ENCODE measurements at places on chromosomes 3 and 15. TPM values are rescaled to one million over a fixed set of nuclear protein-coding genes. Genes with fewer than 3 reads are reported as not detected.

GUCA1C gene
- total RNA-seq = not detected

DNA sequence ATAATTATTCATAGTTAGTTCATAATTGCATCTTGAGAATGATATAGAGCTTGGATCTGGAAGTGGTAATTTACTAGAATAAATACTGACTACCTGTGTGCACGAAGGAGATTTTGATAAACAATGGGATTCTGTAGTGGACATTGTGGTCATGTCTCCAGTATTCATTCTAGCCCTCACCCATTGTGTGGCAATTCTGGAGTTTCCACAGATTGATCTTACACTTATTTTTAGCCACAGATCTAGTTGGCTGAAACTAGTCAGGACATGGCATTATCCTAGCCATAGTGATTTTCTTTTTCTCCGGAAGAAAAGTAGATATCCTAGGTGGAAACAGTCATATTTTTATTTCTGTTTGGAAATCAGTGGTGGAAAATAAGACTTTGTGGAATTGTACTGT is 833.1 kb downstream of the NAALADL2 start:
- no peaks in the 10 kb centered on the region for H3K27me3 ChIP-seq
- no peaks in the 10 kb centered on the region for H3K4me1 ChIP-seq
- H3K27ac ChIP-seq = no peak overlapping the region
- H3K36me3 ChIP-seq = no peaks in the 10 kb centered on the region
- H3K4me3 ChIP-seq = no peak overlapping the region

DNA sequence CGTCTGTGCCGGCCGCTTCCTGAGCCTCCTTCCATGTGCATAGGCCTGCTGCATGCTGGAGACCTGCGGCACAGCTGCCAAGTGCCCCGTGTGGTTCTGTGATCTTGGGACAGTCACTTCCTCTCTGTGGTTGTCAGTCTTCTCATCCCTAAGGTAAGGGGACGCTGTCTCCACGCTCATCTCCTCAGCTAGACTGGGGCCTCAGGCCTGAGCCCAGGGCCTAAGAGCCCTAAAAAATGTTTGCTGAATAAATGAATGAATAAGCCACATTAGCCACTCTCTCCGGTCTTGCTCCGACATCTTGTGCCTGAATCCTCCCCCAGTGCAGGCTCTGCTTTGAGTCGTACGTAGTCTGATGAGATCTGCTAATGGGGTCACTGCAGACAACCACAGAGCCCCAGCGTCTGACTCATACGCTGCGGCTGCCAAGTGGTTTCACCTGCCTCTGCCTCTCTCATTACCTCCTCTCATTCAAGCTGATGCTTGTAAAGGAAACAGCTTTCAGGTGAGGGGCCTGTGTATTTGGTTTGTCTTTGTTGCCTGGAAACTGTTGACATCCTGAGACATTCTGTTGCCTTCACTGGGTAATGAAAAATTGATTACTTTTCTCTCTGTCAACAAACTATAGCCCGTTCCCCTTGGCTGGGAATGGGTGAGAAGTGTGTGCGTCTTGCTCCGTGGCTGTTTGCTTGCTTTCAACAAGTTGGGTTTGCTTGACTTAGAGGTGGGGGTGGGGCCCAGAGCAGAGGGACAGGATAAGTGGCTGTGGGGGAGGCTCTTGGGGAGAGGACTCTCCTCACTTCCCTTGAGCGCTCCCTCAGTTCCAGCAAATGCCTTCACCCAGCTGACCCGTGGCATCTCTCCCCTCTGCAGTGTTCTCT is 15.9 kb downstream of the RPLP1 start:
- no peak overlapping the region for H3K4me3 ChIP-seq
- no peak for DNase-seq
- no peaks in the 10 kb centered on the region for H3K36me3 ChIP-seq

DNA sequence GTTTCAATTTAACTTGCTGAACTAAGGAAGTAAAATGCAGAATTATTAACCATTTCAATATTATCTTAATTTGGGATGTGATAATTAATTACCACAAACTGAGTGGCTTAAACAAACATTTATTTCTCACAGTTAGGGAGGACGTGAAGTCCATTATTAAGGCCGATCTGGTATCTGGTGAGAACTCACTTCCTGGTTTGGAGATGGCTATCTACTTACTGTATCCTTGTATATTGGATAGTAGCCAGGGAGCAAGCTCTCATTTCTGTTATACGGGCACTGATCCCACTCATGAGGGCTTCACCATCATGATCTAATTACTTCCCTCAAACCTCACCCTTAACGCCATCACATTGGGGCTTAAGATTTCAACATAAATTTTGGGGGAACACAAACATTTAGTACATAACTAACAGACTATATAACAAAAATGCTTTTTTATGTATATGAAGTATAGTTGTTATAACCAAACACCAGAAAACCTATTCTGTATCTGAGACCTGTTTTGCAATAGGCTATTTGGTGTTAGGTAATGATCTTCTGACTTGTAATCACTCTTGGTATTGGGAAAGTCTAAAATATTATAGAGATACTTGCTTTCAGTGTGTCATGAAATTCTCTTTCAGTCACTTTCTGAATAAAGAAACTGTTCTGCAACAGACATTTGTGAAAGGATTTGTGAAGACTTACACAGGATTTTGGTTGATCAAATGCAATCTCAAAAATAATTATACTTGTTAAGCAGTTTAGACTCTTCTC is 4.7 kb upstream of the KPNA4 start:
- no peaks in the 10 kb centered on the region for H3K36me3 ChIP-seq
- peaks cover 21% of the 10 kb centered on the region for H3K4me1 ChIP-seq
- no peak overlapping the region for H3K4me3 ChIP-seq
- no peak for DNase-seq
- no peak overlapping the region for H3K27ac ChIP-seq

GABRB3 gene
- total RNA-seq = 1.0 TPM

CYP1A2 gene
- not detected for total RNA-seq

AMT gene
- 2.3 TPM for total RNA-seq

PIGZ gene
- 8.0 TPM for total RNA-seq

DNA sequence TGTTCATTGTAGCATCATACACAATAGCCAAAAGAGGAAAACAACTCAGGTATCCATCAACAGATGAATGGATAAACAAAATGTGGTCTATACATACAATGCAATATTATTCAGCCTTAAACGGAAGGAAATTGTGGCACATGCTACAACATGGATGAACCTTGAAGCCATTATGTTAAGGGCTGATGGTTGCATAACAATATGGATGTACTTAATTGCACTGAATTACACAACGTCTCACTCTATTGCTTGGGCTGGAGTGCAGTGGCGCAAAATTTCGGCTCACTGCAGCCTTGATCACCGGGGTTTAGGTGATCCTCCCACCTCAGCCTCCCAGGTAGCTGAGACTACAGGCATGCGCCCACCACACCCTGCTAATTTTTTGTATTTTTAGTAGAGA is 7.0 kb upstream of the TMEM62 start:
- H3K36me3 ChIP-seq = no peaks in the 10 kb centered on the region
- H3K27ac ChIP-seq = no peak overlapping the region

DNA sequence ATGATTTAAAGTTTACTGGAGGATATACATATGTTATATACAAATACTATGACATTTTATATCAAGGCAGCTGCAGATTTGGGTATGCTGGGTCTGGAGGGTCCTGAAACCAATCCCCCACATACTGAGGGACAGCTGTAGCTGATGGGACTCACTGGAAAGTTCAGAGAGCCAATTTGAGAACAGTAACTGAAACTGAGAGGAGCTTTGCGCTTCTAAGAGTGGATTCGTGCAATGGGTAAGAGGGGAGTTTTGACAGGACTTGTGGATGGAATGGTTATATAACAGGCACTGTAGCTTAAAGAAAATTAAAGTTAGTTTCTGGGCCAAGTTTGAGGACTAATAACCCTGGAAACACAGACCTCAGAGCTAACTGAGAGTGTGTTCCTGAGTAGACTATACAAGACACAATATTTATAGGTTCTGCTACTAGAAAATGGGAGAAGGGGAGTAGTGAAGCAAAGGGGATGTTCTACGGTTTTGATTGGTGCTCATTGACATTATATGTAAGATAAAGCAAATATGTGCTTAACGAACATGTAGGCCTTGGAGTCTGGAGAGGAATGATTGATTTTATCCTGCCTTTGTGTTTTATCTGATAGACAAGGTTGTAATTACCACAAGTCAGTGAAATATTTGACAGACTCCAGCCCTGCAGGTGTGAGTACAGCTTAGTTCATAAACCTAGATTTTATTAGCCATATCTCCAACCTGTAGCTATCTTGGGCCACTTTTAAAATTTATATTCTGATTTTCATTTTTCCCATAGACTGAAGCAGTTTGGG is 4.8 kb upstream of the ZMAT3 start:
- H3K27ac ChIP-seq = no peak overlapping the region
- H3K27me3 ChIP-seq = no peaks in the 10 kb centered on the region
- no peak for DNase-seq
- H3K4me1 ChIP-seq = no peaks in the 10 kb centered on the region
- H3K36me3 ChIP-seq = no peaks in the 10 kb centered on the region
- H3K4me3 ChIP-seq = no peak overlapping the region

GOLGA6L4 gene
- total RNA-seq = 1.1 TPM

DNA sequence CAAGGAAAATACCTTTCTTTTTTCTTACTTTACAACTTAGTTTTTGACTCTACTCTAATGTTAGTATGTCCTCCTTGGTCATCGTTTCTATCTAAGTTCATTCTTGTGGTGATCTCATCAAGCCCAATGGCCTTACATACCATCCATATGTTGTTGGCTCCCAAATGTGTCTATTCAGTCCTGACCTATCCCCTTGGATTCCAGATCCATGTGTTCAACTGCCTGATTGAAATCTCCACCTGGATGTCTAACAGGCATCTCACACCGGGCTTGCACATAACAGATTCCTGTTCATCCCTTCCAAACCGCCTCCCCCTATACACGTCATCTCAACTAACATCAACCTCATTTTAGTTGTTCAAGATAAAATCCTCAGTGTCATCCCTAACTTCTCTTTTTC is 382.6 kb downstream of the SOX2 start:
- no peaks in the 10 kb centered on the region for H3K27me3 ChIP-seq
- H3K27ac ChIP-seq = no peak overlapping the region
- H3K36me3 ChIP-seq = no peaks in the 10 kb centered on the region
- no peak overlapping the region for H3K4me3 ChIP-seq
- no peaks in the 10 kb centered on the region for H3K4me1 ChIP-seq

DNA sequence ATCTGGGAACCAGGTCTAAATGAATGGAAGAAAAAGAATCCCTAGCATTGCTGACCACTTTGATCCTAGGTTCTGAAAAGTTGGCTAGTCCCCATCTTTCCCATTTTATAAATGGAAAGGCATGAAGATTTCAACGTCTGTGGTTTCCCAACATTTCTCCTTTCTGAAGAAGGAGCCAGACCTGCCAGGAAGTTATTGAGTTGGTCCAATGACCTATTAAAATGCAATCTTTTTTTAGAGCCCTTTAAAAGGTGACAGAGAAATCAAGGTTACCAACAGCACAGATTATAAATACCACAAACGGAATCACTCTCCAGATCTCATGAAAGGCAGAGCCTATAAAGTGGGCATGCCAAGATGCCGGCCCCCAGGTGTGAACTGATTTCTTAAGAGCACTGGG is 505.6 kb upstream of the THBS1 start:
- no peaks in the 10 kb centered on the region for H3K36me3 ChIP-seq

DNA sequence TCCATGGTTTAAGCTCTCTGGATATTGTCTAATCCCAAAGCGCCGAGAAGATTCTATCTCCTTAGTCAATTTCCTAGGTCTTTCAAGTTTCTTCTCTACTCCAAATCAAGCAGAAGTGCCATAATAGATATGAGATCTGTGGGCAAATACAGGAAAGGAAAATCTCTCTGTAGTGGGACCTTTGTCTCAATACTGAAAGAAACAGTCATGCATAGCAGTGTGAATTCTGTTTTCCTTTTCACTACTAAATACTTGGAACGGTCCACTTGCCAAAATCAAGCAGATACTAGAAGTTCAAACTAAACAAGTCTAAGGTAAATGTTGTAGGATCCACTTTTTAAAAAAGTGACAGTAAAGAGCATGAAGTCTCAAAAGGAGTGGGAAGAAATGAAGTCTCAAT is 236.6 kb downstream of the ZMAT3 start:
- no peaks in the 10 kb centered on the region for H3K36me3 ChIP-seq
- no peak for DNase-seq
- no peaks in the 10 kb centered on the region for H3K4me1 ChIP-seq

- no peak for DNase-seq
- peaks cover 9% of the 10 kb centered on the region for H3K4me1 ChIP-seq
- H3K36me3 ChIP-seq = no peaks in the 10 kb centered on the region
- H3K27ac ChIP-seq = no peak overlapping the region
These were observed 47.1 kb downstream of the POC1A start for GRCh38 chr3:52106951-52107611.

Data from psoas muscle (tissue), 8 donors.